ENCODE measurements at places on chromosomes 5 and 9.
A peak's percentile ranks its signal among the peaks of the same experiment; 100 is the strongest.

DNA sequence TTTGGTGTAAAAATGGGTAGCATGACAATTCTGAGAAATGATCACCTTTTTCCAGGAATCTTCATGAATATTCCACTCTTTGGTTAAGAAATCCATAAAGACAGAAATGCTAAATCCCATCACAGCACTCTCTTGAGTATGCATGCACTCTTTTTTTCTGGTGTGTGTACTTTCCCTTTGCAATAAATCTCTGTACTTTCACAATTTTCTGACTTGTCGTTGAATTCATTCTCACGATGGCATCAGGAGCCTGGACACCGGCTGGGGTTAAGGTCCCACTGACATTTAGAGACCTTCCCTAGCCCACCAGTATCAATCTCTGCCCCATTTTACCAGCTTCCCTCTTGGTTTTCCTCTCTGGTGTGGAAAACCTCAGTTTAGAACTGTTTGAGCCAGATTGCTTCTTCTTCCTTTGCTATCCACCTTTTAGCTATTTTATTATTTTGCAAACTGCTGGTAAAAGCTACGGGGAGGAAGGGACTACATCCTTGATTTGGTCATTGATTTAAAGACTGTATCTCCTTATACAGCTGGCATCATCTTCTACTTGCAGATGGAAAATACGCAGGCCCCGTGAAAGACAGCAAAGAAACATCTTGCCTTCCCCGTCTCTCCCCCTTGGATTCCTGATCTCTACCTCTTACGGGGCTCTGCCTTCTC lies 59.9 kb upstream of the ZFR start:
- DNase-seq: no peak

- DNase-seq: no peak
Observed at GRCh38 chr9:28961623-28962022, 1388.3 kb upstream of the C9orf72 start.

DNA sequence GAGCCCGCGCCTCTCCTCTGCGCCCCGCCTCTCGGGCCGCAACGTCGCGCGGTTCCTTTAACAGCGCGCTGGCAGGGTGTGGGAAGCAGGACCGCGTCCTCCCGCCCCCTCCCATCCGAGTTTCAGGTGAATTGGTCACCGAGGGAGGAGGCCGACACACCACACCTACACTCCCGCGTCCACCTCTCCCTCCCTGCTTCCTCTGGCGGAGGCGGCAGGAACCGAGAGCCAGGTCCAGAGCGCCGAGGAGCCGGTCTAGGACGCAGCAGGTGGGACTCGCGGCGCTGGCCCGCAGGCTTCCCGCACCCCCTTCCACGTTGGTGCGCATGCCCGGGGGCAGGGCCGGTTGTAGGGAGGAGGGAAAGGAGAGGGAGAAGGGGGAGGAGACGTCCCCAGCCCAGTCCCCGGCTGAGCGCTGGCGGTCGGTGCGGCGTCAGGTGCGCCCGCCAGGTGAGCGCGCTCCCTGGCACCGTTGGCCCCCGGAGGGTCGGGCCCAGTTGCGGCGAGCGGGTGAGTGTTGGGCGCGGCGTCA lies at the start of gene OCLN:
Gene OCLN, plus strand, starts transcription at position 400 of the 532 bp plus-strand sequence. CDS start 11,455 bp downstream, outside the sequence.
- DNase-seq: peak; percentile 13

DNA sequence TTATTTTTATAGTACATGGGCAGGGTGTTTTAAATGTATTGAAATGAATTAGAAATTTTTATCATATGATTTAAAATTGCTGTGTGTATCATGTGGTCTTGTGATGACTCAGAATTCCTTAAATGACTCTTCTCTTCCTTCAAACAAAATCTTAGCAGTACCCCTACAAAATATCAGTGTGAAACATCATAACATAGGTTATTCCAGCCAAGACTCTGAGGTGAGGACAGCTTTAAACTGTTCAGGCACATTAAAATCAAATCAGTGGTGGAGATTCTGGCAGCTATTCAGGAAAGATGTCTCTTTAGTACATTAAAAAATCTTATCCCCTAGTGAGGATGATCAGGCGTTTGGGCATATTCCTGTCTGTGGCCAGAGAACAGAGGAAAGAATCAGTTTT lies 174.0 kb downstream of the MAN2A1 start:
- no peak for DNase-seq

DNA sequence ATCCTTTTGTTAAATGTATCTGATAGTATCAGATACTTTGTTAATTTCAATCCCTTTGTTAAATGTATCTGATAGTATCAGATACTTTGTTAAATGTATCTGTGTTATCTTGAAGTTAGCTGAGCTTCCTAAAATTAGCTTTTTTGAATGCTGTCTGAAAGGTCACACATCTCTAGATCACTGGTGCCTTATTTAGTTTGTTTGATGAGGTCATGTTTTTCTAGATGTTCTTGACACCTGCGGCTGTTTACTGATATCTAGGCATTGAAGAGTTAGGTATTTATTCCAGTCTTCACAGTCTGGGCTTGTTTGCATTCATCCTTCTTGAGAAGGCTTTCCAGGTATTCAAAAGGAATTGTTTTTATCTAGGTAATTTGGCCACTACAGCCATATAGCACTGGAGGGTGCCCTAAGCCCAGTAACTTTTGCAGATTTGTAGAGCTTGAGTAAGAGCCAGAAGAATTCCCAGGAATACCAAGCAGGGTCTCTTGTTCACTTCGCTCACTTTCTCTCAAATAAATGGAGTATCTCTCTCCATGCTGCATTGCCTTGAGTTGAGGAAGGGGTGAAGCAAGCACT lies 435.4 kb upstream of the GRAMD2B start:
- DNase-seq: no peak

GRCh38 chr9:81592887-81593266 lies 96.5 kb downstream of the TLE1 start:
- no peak for DNase-seq

DNA sequence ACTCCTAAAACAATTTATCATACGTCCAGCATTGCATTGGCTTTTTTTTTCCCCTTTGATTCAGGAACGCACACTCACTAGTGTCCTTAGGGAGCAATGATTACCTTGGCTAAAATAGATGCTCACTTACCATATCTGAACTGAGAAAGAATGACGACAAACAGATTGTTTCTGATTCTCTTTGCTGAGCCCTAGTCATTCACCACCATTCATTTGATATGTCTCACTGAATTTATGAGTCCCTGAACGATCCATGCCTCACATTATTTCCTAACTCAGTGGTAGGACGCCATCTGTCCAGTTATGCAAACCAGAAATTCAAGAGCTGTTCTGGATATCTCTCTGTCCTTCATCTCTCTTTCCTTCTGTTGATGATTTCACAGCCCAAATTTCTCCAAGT lies 39.3 kb upstream of the DAB2 start:
- DNase-seq: no peak

GRCh38 chr9:134352247-134352933 lies 26.1 kb downstream of the RXRA start:
- DNase-seq: no peak

DNA sequence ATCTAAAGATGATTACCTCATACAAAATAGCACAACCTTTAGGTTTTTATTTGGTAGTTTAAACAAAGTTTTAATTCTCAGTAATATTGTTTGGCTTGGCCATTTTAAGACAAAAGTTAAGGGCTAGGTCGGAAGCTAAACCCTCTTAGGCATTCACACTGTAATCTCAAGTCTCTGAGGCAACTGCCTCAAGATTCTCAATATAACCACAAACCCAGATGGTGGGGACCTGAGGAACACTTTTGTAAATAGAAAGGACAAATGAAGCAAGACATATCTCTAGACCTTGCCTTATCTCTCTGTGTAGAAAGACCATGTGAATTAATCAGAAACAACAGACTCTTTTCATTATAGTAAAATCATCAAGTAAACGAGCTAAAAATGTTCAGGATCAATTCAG lies 500.2 kb upstream of the CDH6 start:
- no peak for DNase-seq

DNA sequence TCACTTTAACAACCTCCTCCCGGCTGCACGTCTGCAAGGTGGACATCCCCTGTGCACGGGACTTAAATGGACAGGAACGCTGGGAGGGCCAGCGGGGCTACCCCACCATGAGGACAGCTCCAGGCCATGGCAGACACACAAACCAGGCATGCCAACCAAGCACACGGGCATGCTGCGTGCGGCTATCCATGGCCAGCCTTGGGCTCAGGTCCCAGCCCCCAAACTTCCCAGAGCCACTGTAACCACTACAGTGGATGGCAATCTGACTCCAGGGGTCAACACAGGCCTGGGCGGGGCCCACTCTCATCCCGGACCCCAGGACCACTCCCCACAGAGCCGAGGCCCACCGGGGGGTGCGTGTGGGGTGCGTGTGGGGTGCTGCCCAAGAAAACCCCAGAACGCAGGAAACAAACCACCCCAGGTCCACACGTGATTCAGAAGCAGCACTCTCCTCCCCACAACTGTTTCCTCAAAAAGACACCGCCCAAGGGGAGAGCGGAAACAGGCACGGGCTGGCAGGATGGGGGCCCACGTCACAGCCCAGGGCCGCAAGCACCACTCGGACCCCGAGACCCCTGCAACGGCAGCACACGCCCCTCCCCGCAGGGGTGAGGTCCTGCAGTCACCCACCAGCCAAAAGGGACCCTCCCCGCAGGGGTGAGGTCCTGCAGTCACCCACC lies 7.4 kb downstream of the SLC12A7 start:
- no peak for DNase-seq

- DNase-seq: no peak
Observed at GRCh38 chr5:56659971-56660370, 155.4 kb upstream of the MAP3K1 start.

DNA sequence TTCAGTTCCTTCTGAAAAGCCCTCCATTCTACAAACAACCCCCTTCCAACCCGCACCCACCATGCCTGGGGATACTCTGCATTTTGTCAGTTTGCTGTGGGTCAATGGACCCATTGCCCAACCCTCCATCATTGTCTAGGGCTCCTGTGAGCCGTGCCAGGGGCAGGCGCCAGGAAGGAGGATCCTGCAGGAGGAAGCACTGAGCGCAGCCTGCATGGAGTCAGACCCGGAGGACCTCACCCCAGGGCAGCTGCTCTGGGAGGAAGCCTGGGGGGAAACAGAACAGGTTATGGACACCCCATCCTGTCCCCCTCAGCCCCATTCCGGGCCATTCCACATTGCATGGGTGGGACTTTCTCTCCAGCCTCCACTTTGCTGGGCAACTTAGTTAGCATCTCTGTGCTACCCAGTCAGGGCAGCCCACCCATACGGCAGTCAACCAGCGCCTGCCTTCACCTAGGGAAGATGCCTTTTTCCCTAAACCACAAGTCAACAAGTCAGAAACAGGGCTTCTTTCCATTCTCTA lies 48.6 kb upstream of the VDAC1 start:
- no peak for DNase-seq

GRCh38 chr5:122264610-122265009 lies 47.4 kb upstream of the SNCAIP start:
- DNase-seq: no peak

- no peak for DNase-seq
Observed at GRCh38 chr9:23707249-23707648, 118.8 kb downstream of the ELAVL2 start.

DNA sequence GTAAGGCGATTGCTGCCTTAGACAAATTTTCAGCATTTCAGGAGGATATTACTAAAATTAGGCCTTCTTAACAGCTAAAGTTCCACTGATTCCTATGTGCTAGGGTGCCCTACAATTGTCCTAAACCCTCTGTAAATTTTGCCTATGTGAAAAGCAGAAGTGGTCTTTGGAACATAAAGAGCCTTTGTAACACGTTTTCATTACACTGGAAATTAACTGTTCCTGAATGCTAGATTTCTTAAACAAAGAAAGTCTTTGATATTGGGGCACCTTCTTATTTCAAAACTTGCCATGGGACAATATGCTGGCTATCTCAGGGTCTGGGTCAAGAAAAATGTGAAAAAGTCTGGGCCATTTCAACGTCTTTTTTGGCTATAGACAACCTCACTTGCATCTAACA lies 60.4 kb upstream of the MOCS2 start:
- no peak for DNase-seq

GRCh38 chr5:1133510-1134201 lies 21.8 kb upstream of the SLC12A7 start:
- no peak for DNase-seq

DNA sequence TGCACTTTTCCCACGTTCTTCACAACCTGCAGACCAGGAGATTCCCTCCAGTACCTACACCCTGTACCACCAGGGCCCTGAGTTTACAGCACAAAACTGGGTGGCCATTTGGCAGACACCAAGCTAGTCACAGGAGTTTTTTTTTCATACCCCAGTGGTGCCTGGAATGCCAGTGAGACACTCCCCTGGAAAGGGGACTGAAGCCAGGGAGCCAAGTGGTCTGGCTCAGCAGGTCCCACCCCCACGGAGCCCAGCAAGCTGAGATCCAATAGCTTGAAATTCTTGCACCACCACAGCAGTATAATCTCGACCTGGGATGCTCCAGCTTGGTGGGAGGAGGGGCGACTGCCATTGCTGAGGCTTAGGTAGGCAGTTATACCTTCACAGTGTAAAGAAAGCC lies 26.3 kb upstream of the SMC5 start:
- no peak for DNase-seq

GRCh38 chr5:144548936-144549335 lies 378.3 kb downstream of the KCTD16 start:
- no peak for DNase-seq

DNA sequence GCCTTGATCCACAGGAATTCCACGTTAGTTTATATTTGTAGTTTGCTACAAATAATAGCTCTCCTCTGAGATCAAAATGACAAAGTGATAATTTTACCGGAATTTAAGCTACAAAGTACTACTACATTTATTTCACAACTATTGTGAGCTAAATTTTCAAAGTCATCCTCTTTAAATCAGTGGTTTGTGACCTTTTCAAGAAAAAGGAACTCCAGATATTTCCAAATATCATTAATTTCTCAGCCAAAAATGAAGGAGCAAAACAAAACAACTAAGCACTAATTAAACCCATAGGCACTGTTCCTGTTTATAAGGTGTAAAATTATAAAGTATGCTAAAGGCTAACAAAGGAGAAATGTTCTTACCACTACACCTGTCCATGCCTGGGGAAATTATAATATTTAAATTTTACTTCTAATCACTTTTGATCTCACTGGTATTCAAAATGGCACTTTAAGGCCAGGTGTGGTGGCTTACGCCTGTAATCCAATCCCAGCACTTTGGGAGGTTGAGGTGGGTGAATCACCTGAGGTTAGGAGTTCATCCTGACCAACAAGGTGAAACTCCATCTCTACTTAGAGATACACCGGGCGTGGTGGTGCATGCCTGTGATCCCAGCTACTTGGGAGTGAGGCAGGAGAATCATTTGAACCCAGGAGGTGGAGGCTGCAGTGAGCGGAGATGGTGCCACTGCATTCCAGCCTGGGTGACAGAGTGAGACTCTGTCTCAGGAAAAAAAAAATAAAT lies 77.5 kb downstream of the CEMIP2 start:
- no peak for DNase-seq

- DNase-seq: no peak
Observed at GRCh38 chr9:121156263-121156731, 45.4 kb downstream of the RAB14 start.

GRCh38 chr9:297104-297972 lies 82.7 kb downstream of the DOCK8 start:
- DNase-seq: no peak

Data from activated naive CD4-positive, alpha-beta T cell treated with Interleukin-2 at 50 U/mL for 16 hours (primary cell).